ENCODE measurements at places on chromosomes 1 and 21. TPM values are rescaled to one million over a fixed set of nuclear protein-coding genes. Genes with fewer than 3 reads are reported as not detected.

The SELE gene
- total RNA-seq: not detected

- DNase-seq: no peak
These were observed 61.7 kb downstream of the FCRL5 start for GRCh38 chr1:157490467-157491165.

DNA sequence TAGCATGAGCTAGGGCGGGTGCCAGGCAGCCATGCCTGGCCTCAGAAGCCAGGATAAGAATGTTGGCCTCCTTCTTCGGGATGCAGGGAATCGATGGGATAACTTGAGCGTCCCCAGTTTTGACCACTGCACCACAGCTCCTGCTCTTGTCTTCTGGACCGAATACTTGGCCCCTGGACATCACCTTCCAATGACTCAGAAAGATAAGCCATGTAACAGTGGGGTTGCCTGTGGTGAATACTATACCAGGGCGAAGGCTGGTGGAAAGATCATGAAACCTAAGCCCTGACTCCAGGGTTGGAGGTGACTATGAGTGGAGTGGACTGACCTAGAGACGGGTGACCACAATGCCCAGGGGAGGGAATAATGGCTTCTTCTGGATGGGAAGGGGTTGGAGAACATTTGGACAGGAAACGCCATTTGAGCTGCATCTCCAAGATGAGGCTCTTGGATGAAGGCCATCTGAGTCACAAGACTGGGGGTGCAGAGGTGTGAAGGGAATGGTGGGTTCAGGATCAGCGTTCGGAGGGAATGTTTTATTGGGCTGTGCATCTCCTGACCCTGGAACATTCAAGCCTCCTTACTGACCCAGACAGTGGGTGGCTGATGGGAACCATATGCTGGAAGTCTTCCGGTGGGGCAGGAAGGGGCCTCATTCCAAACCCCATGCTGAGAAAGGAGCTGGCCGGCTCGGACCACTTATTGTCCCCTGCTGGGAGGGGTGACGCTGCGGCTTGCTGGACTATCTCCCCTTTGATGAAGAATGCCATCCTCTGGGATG lies 18.5 kb upstream of the KCNE2 start:
- no peak for DNase-seq

DNA sequence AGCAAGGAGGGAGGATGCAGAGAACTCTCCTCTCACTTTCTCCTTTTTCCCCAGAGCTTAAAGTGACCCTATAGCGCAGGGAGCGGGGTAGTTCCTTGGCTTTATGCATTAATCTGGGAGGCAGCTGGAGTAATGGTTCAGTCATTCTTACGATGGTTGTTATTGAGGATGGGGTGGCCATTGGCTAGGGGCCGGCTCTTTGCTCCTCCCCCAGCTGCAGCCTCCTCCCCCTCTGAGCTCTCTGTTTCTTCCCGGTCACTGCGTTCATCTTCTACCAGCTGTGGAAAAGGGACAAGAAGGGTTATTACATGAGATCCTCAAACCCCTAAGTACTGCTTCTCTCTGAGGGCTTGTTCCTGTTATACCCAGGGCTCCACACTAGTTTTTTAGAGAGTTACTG lies 8.6 kb downstream of the CERS2 start:
- no peak for DNase-seq

The FBLIM1 gene
- total RNA-seq: 0.54 TPM

DNA sequence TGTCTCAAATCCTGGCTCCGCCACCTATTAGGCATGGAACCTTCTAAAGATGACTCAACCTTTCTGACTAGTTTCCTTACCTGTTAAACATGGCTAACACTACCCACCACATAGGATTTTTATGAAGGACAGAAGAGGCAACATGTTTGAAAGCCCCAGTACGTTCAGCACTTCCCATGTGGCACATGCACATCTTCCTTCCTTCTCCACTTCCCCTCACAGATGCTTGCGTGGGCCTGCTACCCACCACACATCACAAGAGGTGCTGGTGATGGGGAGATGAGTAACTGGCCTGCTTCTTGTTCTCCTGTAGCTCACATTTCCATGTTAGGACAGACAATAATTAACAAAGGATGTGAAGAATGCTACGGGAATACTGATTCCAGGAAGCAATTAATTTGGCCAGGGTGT lies 7.1 kb downstream of the ZBTB21 start:
- no peak for DNase-seq

The THAP3 gene
- 14.5 TPM for total RNA-seq

The GOLT1A gene
- total RNA-seq: not detected

DNA sequence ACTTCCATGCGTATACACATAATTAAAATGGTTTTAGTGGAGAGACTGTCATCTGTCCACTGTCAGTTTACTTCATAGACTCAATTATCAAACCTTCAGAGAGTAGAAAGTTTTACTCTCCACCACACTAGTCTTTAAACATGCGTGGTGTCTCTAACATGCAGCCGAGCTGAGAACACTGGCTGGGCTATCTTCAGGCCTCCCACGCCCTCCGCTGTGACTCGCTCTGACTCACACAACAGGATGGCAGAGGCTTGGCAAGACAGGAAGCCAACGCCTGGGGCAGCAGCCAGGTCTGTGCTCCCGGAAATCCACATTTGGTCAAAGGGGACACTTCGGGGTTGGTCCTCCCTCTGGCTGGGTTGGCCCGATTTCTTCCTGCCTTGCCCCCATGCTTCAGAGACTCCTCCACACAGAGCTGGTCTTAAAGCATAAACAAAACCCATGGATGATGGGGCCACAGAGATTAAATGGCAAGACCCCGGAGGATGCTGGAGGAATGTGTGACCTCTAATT lies 22.7 kb upstream of the IFNGR2 start:
- peak; percentile 46 for DNase-seq

The IL10 gene
- 0.30 TPM for total RNA-seq

The CYP2J2 gene
- total RNA-seq: 1.1 TPM

The GJA9 gene
- not detected for total RNA-seq

GRCh38 chr1:5839881-5840550 lies 152.2 kb downstream of the NPHP4 start:
- DNase-seq: no peak

The S100A9 gene
- total RNA-seq: 9.4 TPM

GRCh38 chr1:92882819-92883218 lies 51.0 kb downstream of the RPL5 start:
- DNase-seq: peak; percentile 43

GRCh38 chr1:50796272-50796671 lies 163.8 kb downstream of the FAF1 start:
- no peak for DNase-seq

GRCh38 chr21:37220433-37220980 lies 46.6 kb downstream of the VPS26C start:
- DNase-seq: no peak
